Forelimb muscle (tissue), 1 donor: ENCODE measurements at places on chromosomes 1 and 21.

DNA sequence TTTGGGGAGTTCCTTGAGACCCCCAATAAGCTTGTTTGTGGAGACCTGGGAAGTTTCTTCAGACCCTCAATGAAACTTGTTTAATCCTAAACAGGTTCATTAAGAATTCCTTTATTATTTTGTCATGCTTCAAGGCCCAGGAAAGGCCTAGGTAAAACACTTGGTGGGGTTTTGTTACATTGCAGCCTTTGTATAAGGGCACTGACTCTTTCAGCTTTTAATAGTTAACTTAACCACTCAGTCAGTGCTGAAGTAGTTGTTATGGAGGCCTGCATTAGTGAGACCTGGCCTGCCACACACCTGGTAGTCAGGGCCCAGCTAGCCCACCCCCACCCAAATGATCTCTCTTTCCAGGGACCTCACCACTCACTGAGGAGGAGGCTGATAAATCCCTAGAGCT lies 103.7 kb downstream of the FCRL5 start:
- DNase-seq, result no peak

- no peak for DNase-seq
Observed at GRCh38 chr1:20735581-20736111, 3.1 kb upstream of the SH2D5 start.

DNA sequence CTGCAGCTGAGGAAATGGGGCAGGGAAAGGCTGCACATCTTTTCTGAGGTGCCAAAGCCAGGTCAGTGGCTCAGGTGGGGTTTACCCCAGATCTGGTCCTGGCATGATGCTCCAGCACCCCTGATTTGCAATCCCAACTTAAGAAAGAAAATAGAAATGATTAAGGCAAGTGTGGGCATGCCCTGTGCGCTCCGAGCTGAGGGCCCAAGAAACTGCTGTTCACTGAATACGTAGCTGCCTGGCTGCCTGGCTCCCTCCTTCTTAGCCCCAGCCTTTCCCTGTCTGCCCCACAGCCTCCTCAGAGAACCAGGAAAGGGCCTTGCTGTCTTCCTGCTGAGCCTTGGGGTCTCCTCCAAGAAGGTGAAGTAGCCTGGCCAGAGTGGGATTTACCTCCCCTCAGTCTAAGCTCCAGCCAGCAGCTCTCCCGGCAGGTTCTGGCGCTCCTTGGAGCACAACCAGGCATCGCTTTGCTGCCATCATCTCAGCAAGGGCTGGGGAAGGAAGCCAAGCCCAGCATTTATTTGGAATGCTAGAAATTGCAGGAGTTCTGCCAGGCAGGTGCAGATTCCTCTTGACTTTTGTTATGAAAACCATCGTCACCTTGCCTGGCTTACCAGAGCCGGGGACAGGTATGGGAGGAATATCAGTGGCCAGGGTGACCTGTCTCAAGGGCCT lies 51.3 kb upstream of the SELENON start:
- no peak for DNase-seq

GRCh38 chr1:18932879-18933278 lies 23.6 kb downstream of the IFFO2 start:
- no peak for DNase-seq

- DNase-seq, result no peak
Observed at GRCh38 chr1:78334952-78335351, 155.8 kb upstream of the PTGFR start.

- DNase-seq, result no peak
Observed at GRCh38 chr1:234907940-234908405, 220.7 kb downstream of the TOMM20 start.

GRCh38 chr1:36199934-36200741 lies 24.1 kb upstream of the THRAP3 start:
- DNase-seq, result no peak

GRCh38 chr1:21237446-21238088 lies 52.7 kb downstream of the ECE1 start:
- DNase-seq, result no peak

DNA sequence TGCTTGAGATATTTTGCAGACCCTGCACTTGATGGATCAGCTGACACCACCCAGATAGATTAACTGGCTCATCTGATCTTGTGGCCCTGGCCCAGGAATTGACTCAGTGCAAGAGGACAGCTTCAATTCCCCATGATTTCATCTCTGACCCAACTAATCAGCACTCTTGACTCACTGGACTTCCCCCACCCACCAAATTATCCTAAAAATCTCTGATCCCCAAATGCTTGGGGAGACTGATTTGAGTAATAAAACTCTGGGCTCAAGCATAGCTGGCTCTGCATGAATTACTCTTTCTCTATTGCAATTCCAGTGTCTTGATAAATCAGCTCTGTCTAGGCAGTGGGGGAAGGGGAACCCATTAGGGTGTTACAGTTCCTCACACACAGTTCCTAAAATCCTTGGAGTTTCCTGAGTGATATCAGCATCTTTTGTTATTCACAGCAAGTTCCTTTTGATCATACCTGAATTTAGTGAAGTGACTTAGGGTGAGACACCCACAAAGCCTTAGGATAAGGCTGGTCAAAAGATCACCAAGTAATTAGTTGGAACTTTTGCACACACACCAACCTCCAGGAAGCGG lies 104.2 kb downstream of the COP1 start:
- DNase-seq, result no peak

GRCh38 chr1:202571719-202572339 lies 138.4 kb downstream of the SYT2 start:
- DNase-seq, result no peak

- no peak for DNase-seq
Observed at GRCh38 chr1:243488459-243489157, 232.8 kb downstream of the SDCCAG8 start.

- no peak for DNase-seq
Observed at GRCh38 chr1:112457955-112458354, 50.8 kb upstream of the WNT2B start.

DNA sequence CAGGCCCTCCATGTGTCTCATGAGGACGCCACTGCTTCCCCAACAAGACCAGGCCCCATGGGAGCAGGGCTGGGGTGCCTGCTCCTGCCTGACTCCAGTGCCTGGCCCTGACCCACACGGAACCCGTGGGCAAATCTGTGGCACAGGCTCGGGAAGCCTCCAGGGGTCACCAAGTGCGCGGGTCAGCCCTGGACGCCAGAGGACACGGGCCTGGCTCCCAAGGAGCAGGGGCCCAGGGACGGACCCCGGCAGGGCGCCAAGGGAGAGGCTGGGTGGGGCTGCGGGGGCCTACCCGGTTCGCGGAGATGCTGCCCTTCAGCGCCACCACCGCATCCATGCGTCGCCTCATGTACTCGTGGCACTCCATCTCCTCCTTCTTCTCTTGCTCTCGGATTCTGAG lies 31.9 kb downstream of the CFAP74 start:
- no peak for DNase-seq

GRCh38 chr1:92274939-92275338 lies 23.8 kb downstream of the GLMN start:
- no peak for DNase-seq

GRCh38 chr21:40300300-40300699 lies 433.1 kb downstream of the PCP4 start:
- DNase-seq, result no peak

DNA sequence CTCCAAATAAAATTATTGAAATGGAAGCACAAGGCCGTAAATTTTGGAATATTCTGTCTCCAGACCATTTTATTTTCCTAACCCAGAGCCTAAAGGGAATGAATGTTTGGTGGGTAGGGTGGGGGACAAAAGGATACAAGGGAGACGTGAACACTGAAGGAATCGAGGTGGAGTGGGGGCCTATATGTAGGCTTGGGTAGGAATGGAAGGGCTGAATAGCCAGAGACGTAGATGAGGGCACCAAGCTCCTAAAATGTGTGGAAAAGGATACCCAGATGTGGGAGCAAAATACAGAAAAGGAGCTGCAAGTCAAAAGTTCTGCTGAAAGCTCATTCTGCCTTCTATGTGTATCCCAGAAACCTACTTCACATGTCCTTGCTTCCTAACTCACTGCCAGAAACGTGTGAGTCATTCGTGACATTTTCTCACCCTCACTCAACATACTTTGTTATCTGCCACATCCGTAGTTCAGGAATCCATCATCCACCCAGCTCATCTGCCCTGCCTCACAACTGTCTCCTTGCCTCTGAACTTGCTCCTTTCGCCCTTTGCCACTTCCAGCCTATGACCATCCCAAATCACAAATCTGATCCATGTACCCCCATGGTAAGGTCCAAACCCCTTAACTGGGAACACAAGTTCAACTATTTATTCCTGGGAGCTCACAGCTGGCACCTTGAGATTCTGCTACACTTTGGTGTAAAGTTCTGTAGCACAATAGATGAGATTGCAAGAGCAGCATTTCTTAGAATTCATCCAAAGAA lies 84.1 kb upstream of the PRDX6 start:
- no peak for DNase-seq

- DNase-seq, result no peak
Observed at GRCh38 chr1:172674831-172675613, 16.1 kb downstream of the FASLG start.

DNA sequence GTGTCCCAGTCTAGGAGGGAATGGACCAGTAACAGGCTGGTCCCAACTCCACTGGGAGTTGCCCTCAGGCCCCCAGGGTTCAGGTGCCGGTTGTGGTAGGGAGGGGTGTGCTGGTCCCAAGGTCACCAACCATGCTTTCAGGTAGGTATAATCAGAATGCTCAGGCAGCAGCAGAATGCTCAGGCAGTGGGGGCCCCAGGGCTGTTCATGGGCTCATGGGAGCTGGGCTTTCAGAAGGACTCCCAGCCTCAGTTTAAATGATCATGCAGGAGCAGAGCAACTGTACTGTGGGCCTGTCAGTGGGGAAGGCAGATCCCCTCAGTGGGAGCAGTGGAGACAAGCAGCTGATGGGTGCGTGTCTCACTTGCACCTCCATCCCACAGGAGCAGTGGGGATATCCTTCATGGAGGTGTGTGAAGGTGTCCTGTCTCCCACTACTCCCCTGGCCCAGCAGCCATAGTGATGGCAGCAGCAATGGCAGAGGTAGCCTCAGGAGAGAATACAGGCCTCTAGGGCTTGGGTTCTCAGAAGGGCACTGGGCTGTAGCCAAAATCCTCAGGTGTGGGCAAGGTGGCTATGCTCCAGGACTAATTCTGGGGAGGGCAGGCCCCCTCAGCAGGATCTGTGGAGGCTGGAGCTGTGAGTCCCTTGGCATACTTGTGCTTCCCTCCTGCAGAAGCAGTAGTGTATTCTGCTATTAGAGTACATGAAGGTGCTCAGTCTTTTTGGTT lies 917.3 kb upstream of the B3GALT2 start:
- no peak for DNase-seq

- DNase-seq, result no peak
Observed at GRCh38 chr1:52693843-52694242, 4.3 kb downstream of the COA7 start.

DNA sequence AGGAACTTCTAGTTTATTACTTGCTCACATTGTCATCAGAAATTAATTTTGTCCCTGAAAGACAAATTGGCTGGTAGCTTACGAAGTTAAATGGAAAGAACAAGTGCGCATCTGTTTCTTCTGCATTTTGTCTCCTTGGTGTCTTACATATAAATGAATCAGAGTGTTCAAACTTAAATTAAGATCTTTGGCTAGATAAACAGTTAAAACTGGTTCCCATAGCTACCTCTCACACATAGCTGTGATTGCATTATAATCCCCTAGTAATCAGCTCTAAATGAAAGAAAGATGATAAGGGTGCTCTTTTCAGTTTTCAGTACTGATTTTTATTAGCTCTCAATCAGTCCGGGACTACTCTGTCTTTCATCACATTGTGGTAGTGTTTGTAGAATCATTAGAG lies 124.2 kb upstream of the LMO4 start:
- DNase-seq, result no peak

GRCh38 chr1:202112859-202113689 lies 9.6 kb upstream of the GPR37L1 start:
- no peak for DNase-seq

GRCh38 chr1:235533476-235534168 lies 29.4 kb upstream of the B3GALNT2 start:
- DNase-seq, result no peak

GRCh38 chr1:237814319-237814924 lies 76.3 kb downstream of the ZP4 start:
- DNase-seq, result no peak

GRCh38 chr21:33811167-33812010 lies 104.2 kb downstream of the ATP5PO start:
- no peak for DNase-seq

DNA sequence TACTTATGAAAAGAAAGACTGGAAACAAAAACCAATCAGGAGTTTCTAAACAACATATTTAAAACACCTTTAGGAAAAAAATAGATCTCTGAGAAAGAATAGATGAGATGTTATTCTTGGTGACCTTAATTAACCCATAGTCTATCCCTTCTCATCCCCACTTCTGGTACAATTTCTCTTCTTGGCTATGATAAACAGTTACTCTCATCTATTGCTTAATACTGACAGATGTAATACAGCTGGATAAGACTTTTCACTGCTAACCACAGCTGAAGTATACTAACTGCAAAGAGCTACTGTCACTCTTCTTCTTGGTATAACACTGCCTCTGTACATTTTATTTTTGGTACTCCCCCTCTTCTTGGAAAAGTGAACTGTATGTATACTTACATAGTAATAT lies 15.2 kb downstream of the EXTL2 start:
- no peak for DNase-seq

- DNase-seq, result no peak
Observed at GRCh38 chr1:230226007-230226800, 159.2 kb downstream of the GALNT2 start.

- peak; percentile 11 for DNase-seq
Observed at GRCh38 chr1:222043444-222044292, 301.8 kb upstream of the DUSP10 start.

GRCh38 chr1:59025201-59025600 lies 241.4 kb upstream of the JUN start:
- DNase-seq, result no peak

- DNase-seq, result no peak
Observed at GRCh38 chr1:84584126-84584525, 9.9 kb upstream of the CTBS start.

GRCh38 chr21:15066123-15066575 lies 1.3 kb upstream of the NRIP1 start:
- no peak for DNase-seq

DNA sequence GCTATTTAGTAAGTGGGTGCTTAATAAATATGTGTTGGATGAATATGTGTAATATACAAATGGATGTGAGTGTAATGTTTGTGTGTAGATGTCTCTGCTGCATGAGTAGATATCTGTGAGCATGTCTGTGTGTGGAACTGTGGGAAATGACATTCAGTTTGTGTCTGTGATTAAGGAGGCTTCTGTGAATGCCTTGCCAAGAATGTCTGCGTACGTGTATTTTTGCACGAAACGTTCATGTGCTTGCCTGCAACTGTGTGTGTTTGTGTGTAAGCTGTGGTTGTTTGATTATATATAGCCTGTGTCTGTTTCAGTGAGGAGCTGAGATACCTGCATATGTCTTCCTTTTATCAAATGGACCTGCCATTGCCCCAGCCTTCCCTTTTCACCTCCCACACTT lies 13.8 kb downstream of the DMBX1 start:
- no peak for DNase-seq

- DNase-seq, result no peak
Observed at GRCh38 chr1:85599076-85599491, 18.5 kb downstream of the CCN1 start.
